ENCODE measurements at places on chromosomes 13 and 19. TPM values are rescaled to one million over a fixed set of nuclear protein-coding genes. Genes with fewer than 3 reads are reported as not detected.

The ZNF543 gene
- total RNA-seq = 30.1 TPM

The MRPL4 gene
- 8.1 TPM for total RNA-seq

The CGB5 gene
- not detected for total RNA-seq

The RAVER1 gene
- total RNA-seq = 6.4 TPM

The SIN3B gene
- 61.6 TPM for total RNA-seq

The URAD gene
- total RNA-seq = not detected

The GJA3 gene
- total RNA-seq = 0.27 TPM

The SLC46A3 gene
- total RNA-seq = 4.4 TPM

The ZNF677 gene
- total RNA-seq = 39.1 TPM

The NAPSA gene
- 0.36 TPM for total RNA-seq

The CYP2A7 gene
- total RNA-seq = not detected

The GIPR gene
- not detected for total RNA-seq

The TMPRSS9 gene
- 0.36 TPM for total RNA-seq

The HSD11B1L gene
- 15.0 TPM for total RNA-seq

The SAE1 gene
- total RNA-seq = 47.5 TPM

The UNC13A gene
- 27.4 TPM for total RNA-seq

The OR7D2 gene
- not detected for total RNA-seq
